ENCODE measurements at places on chromosomes 11 and 22.

DNA sequence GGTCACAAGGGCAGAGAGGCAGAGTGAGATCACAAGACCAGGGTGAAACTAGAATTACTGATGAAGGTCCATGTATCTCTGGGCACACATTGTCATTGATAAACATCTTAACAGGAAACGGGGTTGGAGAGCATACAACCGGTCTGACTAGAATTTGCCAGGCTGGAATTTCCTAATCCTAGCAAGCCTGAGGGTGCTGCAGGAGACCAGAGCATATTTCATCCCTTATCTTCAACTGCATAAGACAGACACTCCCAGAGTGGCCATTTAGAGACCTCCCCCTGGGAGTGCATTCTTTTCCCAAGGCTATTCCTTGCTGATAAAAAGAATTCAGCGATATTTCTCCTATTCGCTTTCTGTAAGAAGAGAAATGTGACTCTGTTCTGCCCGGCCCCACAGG, 84.6 kb upstream of the IZUMO1R start:
- no peak for DNase-seq

GRCh38 chr22:45793892-45794291, 122.3 kb downstream of the ATXN10 start:
- no peak for DNase-seq

DNA sequence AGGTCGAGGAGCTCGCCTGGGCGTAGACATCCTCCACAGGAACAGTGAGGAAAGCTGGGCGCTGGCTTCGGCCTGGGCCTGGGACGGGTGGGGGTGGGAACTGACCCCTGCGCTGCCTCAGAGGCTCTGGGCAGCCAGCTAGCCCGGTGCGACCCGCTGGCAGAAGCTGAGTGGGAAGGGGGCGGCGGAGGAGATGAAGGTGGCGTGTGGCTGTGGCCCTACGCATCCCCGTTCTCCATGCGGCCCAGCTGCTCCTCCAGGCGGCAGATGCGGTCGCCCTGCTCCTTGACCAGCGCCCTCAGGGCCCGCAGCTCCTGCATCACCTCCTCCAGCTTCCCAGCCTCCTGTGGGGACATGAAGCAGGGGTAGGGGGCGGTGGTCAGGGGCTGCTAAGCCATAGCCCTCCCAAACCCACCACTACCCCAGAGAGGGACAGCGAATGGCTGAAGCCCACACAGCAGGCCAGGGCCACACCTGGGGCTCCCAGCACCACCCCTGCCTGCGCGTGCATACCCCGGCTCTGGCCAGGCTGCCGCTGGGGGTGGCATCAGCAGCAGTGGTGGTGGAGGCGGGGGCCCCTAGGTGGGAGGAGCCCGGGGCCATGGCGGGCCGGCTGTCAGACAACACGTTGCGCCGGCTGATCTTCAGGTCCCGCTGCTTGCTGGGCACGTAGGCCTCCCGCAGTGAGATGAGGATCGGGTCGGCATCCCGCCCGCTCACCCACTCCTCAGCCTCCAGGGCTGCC, 848 bp upstream of the PTPRCAP start:
- DNase-seq, result no peak

- no peak for DNase-seq
Observed at GRCh38 chr22:38141217-38141973, 30.9 kb upstream of the BAIAP2L2 start.

GRCh38 chr11:18778468-18778867, 13.1 kb downstream of the PTPN5 start:
- no peak for DNase-seq

GRCh38 chr11:12375720-12376119, 1.7 kb upstream of the PARVA start:
- DNase-seq, result no peak

GRCh38 chr22:22705328-22706100, 61.1 kb downstream of the GGTLC2 start:
- no peak for DNase-seq

DNA sequence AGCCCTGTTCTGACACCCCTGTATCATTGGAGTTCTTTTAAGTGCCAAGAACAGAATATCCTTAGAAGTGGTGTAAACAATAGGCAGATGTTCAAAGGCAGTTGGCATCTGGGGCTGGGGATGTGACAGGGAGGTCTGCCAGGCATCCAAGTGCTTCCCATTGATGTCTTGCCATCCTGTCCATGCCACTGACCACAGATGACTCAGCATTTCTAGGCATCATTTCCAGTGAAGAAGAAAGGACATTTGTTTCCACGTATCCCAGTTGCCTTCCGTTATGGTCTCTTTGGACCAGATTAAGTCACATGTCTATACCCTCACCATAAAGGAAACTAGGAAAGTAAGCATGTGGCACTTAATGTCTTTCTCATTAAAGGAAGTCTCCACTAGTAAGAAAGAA, 76.7 kb upstream of the BARX2 start:
- no peak for DNase-seq

DNA sequence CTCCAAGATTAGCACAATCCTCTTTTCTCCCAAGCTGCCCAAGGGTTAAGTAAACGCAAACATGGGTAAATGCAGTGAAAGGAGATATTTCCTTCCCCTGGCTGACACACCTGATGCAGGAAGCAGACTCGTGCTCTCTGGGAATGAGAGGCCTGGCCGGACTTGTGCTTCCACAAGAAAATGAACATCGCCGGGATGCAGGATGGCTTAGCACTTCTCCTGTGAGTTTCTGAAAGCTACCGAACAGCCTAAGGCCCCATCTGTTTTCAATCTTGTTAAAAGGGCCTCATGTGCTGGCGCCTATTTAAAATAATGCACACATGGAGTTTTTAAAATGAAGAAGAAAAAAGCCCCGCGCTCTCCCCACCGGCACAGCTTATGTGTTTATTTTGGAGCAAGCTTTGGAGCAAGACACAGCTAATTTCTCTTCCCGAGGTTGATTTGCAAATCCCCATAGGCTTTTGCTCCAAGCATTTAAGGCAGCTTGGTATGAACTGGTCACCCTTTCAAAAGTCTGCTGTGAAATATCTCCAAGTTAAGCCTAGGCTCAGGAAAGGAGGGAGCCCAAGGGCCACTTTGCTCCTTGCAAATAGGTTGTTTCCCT, 100.9 kb downstream of the SYN3 start:
- no peak for DNase-seq

- DNase-seq, result no peak
Observed at GRCh38 chr22:47275605-47276449, 513.4 kb downstream of the TBC1D22A start.

GRCh38 chr11:119643876-119644225, 85.1 kb downstream of the NECTIN1 start:
- DNase-seq, result no peak

GRCh38 chr11:99068832-99069231, 48.1 kb downstream of the CNTN5 start:
- DNase-seq, result no peak

GRCh38 chr11:104898685-104899013, 389 bp upstream of the CASP12 start:
- DNase-seq, result no peak

DNA sequence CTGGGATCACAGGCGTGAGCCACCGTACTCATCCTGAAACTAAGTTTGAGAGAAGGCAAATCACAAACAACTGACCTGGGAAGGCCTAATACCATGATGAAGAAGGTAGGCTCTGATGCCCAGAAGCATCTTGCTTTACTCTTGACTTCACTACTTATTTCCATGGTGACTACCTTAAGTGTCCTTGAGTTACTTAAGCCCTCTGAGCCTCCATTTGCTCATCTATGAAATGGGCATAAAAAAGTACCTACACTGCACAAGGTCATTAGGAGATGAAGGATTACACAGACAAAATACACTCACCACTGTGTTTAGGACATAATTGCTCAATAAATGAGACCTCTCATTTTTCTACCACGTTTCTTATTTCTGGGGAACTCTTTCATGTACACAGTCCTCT, 27.9 kb downstream of the EIF4ENIF1 start:
- DNase-seq, result no peak

DNA sequence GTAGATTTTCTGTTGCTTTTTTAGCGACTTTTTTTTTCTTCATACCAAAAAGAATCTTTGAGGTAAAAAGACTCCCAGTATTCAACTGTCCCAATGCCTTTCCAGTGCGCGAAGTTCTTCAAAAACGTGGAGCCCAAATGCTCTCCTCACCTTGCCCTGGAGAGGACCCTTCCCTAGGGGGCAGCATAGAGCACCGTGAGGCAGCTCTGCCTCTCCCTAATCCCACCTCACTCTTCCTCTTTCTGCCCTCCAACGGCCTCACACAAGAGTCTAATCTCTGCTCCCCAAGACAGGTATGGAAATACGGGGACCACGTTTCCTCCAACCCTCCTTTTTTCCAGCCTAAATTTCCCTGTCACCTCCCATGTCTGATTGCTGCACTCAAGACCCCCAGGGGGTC, 117.5 kb upstream of the ALX4 start:
- no peak for DNase-seq

DNA sequence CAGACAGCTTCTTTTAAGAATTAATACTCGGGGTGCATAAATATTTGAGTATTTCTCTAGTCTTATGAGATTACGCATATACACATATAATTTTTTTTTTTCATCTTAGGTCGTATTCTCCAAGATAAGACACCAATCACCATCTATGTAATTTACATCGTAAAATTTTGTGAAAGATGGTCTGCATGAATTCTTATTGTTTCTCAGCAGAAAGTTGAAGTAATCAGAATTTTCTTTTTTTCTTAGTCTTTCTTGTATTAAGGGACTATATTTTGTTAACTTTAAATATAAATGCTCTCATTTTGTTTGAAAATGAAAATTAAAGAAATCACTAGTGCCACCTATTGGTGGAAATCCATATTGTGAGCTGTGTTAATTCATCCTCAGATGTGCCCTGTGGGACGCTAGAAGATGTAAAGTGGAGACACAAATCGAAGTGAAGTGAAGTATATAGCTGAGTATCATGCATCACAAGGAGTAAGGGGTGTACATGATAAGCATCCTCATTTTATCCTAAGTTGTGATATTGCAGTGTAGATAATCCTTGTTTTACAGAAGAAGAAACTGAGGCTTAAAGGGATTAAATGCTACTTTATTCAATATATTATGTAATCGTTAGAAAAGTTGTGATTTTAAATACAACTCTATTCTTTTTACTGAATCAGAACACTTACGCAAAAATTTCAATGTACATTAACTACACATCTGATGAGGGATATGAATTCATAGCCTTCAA, 2084.3 kb downstream of the LRRC4C start:
- DNase-seq, result peak; percentile 3

DNA sequence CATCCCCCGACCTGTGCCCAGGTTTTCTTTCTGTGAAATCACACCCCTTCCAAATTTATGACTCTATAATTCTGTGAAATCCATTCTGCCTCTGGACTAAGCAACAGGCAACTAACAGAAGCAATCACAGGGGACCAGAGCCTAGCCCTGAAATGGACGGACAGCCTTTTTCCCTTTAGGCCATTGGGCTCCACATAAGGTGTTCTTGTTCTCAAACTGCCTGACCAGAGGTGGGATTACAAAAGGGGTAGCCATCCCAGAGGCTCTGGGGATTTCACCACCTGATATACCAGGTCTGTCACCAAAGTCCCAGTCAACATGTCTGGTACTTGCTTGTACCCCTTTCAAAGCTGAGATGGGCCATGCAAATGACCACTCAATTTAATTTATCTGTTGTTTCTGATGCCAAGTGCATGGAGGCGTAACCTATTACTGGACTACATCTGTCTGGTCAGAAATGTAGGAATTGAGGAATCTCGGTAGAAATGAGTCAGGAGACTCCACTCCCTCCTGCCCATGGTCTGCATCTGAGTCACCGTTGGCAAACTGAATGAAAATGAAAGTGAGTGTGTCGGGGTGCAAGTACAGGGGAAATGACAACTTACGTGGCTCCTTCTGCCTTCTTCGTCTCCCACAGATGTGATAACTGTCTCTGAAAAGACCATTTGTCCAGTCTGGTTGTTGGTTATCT, 10.2 kb downstream of the DKK3 start:
- no peak for DNase-seq

DNA sequence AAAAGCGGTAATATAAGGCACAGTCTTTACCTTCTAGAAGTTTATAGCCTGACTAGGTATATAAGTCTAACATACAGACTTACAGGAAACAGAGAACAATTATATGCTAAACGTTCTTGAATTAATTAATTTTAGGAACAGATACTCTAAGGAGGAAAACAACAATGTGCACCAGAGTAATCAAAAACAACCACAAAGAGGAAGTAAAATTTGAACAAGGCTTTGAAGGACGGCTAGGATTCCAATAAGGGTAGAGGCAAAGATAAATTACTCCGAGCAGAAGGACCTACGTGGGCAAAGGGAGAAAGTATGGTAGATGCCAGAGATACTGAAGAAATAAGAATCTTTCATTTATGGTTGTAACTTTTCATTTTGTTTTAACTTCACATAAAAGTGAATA, 54.4 kb downstream of the ENTHD1 start:
- no peak for DNase-seq

DNA sequence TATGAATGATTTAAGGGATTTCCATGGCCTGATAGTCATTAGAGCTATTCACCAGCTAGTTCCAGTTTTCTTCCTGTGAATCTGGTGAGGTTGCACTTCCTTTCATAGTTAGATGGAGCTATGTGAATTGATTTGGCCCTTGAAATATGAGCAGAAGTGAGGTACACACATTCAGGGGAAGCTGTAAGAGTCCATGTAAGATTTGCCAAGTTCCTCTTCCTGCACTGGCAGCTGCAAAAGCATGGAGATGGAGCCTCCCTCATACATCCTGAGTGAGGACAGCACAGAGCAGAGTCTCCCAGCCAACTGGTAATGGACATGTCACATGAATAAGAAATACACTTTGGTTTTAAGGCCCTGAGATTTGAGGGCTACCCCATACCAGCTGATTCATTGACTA, 111.7 kb downstream of the CD44 start:
- no peak for DNase-seq

GRCh38 chr11:103798026-103798425, 238.4 kb upstream of the DDI1 start:
- no peak for DNase-seq

- no peak for DNase-seq
Observed at GRCh38 chr11:70384566-70385152, 13.7 kb upstream of the CTTN start.

GRCh38 chr11:13091804-13092203, 82.7 kb downstream of the RASSF10 start:
- no peak for DNase-seq

- DNase-seq, result peak; percentile 9
Observed at GRCh38 chr11:65423516-65424204, 1.1 kb downstream of the NEAT1 start.

GRCh38 chr11:119539583-119539982, 116.6 kb upstream of the THY1 start:
- no peak for DNase-seq

DNA sequence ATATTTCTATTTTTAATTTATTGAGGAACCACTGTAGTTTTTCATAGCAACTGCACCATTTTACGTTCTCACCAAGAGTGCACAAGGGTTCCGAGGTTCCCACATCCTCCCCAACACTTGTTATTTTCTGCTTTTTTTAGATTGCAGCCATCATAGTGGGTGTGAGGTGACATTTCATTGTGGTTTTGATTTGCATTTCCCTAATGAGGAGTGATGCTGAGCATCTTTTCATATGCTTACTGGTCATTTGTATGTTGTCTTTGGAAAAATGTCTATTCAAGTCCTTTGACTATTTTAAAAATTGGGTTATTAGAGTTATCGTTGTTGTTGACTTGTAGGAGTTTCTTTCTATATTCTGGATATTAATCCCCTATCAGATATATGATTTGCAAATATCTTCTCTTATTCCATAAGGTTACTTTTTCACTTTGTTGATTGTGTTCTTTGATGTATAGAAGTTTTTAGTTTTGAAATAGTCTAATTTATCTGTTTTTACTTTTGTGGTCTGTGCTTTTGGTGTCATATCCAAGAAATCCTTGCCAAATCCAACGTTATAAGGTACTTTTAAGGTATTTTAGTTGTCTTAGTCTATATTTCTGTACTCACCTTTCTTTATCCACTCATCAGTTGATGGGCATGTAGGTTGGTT, 9.0 kb downstream of the NEAT1 start:
- DNase-seq, result no peak

Data from NCI-H2171 treated with DMSO at 0.1 percent for 48 hours (cell line).